ENCODE measurements at places on chromosomes 1 and 21. TPM values are rescaled to one million over a fixed set of nuclear protein-coding genes. Genes with fewer than 3 reads are reported as not detected.

The TNFRSF8 gene
- not detected for total RNA-seq

The OR2T2 gene
- not detected for total RNA-seq

- no peak for DNase-seq
Measured at GRCh38 chr1:14240265-14240664, 358.2 kb upstream of the KAZN start.

The HNRNPCL2 gene
- total RNA-seq = not detected

The CLDN17 gene
- total RNA-seq = not detected

- no peak for DNase-seq
Measured at GRCh38 chr1:197183195-197183748, 36.8 kb upstream of the ASPM start.

DNA sequence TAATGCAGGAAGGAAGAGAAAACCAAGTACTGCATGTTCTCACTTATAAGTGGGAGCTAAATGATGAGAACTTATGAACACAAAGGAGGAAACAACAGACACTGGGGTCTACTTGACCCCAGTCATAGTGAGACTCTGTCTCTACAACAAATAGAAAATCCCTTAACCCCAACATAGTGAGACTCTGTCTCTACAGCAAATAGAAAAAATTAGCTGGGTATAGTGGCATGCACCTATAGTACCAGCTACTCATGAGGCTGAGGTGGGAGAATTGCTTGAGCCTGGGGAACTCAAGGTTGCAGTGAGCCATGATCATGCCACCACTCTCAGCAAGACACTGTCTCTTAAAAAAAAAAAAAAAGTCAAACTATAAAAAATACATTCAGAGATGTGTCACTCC is 42.7 kb downstream of the GIPC2 start:
- no peak for DNase-seq

The SPATA17 gene
- total RNA-seq = 5.1 TPM

DNA sequence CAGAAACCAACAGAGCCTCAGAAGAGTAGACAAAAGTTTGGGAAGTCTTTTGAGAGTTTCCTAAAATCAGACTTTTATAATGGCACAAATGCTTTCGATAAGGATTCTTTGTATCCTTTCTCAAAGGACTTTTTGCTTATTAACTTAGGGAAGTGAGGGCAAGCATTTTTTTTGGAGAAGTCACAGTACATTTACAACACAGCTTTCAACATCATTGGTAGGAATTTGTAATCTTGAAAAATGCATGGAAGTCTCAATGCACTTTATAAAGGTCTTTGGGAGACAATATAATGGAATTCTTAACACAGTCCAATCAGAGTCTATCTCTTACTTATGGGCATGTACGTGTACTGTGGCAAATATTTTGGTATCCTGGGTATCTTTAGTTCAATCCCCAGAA is 325.8 kb upstream of the NR5A2 start:
- no peak for DNase-seq

The RNASEL gene
- total RNA-seq = 4.2 TPM

DNA sequence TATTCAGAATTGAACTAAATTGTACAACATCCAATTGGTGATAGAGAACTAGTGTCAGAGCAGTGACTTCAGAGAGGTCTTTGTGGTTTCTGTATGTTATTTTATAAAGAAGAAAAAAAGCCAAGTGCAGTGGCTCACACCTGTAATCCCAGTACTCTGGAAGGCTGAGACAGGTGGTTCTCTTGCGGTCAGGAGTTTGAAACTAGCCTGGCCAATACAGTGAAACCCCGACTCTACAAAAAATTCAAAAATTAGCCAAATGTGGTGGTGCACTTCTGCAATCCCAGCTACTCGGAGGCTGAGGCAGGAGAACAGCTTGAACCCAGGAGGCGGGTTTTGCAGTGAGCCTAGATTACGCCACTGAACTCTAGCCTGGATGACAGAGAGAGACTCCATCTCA is 90.7 kb downstream of the ASH1L start:
- DNase-seq = no peak

GRCh38 chr1:59673573-59674450 is 140.9 kb upstream of the HOOK1 start:
- no peak for DNase-seq

The CASQ2 gene
- total RNA-seq = not detected

DNA sequence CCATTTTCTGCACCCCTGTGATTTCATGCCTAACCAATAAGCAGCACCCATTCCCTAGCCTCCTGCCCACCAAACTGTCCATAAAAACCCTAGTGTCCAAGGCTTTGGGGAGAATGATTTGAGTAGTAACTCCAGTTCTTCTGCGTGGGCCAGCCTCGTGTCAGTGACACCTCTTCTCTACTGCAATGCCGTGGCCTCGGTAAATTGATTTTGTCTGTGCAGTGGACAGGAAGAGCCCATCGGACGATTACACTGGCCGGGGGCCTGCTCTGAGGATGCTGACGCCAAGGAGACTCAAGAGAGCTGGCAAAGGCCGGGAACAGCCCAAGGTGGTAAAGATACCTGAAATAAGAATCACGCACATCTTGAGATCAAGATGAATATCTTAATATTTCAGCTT is 29.3 kb downstream of the RSPH1 start:
- no peak for DNase-seq

GRCh38 chr1:202811296-202812175 is 782 bp downstream of the PCAT6 start:
- peak; percentile 20 for DNase-seq

DNA sequence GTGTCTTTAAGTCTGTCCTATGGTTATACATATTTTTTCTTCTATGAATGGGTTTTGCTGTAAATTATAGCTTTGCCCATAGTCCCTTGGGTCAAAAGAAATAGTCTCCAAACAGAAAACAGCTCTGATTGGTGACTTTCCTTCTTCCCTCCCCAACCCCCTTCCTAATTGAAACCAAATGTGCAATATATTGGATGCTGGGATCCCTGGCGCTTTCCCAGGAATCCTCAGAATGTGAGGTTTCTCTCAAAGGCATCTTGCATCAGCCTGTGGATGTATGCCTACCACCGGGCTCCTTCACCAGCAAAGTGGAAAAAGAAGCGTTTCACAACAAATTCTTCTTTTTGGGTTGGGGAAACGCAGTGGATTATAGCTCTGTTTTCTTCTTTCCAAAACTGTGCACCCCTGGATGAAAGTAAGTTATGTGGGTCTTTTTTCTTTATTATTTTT is at the start of gene DDR2:
DDR2 (plus strand) TSS at position 248 of the 450 bp plus-strand sequence. CDS start 86,600 bp downstream, outside the sequence.
- DNase-seq = no peak

DNA sequence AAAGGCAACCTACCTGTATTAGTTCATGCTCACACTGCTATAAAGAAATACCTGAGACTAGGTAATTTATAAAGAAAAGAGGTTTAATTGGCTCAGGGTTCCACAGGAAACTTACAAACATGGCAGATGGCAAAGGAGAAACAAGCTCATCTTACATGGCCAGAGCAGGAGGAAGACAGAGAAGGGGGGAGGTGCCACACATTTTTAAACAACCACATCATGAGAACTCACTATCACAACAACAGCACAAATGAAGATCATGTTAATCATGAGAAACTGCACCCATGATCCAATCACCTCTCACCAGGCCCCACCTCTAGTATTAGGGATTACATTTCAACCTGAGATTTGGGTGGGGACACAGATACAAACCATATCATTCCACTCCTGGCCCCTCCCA is 90.6 kb upstream of the KCTD3 start:
- DNase-seq = no peak

DNA sequence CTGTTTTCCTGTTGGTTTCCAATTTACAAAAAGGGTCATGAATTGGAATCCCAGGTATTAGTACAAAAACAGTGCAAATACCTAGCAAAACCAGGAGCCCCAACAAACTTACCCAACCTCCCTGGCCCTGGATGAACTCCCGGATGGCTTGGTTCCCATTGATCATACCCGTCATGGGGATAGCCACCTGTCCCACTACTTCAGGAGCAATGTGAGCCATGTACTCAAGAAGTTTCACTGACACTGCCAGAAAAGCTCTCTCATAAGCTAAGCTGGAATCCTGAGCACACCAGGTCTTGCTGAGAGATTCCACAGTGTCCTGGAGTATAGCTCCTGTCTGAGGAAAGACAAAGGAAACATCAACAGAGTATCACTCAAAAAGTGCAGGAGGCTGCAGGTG is 5.7 kb downstream of the BCL2L15 start:
- DNase-seq = no peak

GRCh38 chr1:202680586-202681352 is 29.5 kb downstream of the SYT2 start:
- no peak for DNase-seq

DNA sequence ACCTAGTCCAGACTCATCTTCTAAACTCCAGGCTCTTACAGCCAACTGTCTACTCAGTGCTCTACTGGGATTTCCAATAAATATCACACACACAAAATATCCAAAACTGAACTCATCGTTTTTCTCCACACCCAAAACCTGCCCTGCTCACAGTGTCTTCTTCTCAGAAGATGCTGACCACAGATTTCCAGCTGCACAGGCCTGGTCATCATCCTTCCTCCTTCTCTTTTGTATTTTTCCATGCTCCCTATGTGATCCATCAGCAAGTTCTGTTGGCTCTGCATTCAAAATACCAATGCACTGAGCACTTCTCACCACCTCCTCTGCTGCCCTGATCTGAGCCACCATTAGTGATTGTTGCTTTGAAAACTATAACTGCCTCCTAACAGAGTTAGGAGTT is 159.5 kb upstream of the KAZN start:
- no peak for DNase-seq

The TM2D1 gene
- total RNA-seq = 37.7 TPM

The NGF gene
- 2.2 TPM for total RNA-seq

- no peak for DNase-seq
Measured at GRCh38 chr1:232705815-232706575, 76.1 kb upstream of the SIPA1L2 start.

DNA sequence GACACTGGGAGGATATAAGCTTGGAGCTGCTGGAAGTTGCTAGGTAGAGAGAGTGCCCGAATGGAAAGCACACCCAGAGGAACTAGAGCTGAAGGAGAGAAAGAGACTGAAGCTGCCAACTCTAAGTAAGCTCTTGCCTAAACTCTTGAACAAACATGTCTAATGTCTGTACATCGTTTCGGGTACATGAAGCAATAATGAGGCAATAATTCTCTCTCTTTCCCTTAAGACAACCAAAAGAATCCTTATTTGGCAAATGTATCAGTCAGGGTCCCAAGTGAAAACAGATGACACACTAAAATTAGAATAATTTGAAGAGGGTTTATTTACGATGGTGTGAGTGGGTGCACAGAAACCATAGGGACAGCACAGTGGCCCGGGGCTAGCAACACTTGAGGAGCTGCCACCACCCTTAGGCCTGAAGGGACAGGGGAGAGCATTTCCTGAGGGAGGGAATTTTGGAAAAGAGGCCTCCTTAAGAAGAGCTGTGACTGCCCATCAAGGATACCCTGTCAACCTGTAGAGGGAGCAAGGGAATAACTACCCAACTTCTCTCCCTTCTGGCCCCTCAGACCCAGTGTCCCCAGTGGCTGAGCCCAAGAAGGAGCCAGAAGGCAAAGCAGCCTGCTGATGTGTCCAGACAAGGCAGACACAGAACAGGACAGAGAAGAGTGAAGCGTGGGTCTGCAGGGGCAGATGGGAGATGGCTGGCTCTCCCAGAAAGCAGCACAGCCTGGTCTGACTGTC is 36.1 kb upstream of the KHDRBS1 start:
- DNase-seq = no peak

The MROH9 gene
- total RNA-seq = not detected

- no peak for DNase-seq
Measured at GRCh38 chr1:206557636-206558473, 50.5 kb downstream of the RASSF5 start.

GRCh38 chr21:32834211-32834915 is 62.8 kb upstream of the PAXBP1 start:
- DNase-seq = no peak

GRCh38 chr1:39625462-39626273 is 13.8 kb downstream of the HEYL start:
- no peak for DNase-seq

GRCh38 chr1:198913667-198914066 is 274.8 kb downstream of the PTPRC start:
- DNase-seq = no peak

The KMO gene
- not detected for total RNA-seq

DNA sequence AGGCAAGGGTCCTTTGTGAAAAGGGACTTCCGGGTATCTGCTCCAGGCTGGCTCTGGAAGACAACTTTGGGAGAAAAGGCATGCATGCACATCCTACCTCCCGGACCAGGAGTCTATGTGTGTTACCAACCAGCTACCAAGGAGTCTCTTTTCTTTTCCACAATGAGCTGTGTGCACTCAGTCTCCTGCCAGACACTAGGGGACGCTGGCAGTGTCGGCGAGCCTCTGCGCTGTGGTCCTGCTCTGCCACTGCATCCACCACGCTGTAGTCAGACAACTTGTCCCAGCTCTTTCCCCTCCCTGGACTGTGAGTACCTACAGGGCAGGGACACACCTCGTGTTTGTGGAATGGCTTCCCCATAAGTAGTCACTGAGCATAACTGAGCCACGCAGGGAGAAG is 5.1 kb upstream of the SSR2 start:
- peak; percentile 47 for DNase-seq

Data from progenitor cell of endocrine pancreas (in vitro differentiated cells).